ENCODE measurements at places on chromosomes 12 and 14.

DNA sequence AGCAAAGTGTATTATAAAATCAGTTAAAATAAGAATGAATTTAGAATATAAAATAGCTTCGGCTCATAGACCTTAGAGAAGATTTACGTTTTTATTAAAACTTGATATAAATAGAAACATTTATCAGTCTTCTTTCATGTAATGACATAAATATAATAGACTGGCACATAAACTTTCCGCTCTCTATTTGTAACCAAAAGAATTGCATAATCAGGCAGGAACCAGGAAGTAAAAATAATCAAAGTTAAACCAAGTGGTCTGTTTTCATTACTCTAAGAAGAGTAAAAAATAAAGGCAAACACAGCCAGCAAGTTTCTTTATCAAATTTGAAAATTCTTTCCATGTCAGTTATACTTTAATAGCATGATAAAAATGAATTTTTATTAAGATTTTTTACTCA is 46.3 kb upstream of the ATP2A2 start:
- no peak for DNase-seq

DNA sequence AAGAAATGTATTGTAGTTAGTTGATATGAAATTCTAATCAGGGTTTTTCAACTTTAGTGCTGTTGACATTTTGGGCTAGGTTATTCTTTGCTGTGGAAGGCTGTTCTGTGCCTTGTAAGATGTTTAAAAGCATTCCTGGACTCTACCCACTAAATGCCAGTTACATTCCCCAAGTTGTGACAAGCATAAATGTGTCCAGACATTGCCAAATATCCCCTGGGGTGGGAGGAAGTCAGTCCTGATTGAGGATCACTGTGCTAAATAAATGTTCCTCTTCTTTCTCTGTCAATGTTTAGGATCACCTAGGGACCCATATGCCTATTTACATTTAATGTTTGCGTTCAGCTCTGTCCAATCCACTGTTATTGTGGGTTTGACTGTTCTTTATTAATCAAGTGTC is 268.3 kb downstream of the TMTC2 start:
- no peak for DNase-seq

- no peak for DNase-seq
Observed at GRCh38 chr14:51680031-51680430, 28.3 kb downstream of the FRMD6 start.

DNA sequence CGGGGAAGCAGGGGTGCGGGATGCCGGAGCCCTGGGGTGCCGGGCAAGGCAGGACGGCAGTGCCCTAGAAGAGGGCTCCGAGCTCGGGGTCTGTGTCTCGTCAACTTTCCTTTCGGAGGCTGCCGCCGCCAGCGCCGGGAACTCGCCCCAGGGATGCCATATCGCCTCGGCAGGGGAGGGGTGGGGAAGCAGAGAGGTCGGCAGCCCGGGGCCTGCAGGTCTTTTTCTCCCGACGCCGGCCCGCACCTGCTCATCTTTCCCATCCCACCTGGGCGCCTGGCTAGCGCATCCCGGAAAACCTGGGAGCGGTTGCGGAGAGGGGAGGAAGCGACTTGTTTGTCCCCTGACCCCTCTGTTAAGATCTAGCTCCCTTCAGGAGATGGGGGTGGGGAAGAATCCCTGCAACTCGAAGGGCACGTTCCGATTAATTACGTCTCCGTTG is 547 bp downstream of the CNTN1 start:
- no peak for DNase-seq

GRCh38 chr12:118866346-118866745 is 115.0 kb upstream of the SRRM4 start:
- DNase-seq: no peak

DNA sequence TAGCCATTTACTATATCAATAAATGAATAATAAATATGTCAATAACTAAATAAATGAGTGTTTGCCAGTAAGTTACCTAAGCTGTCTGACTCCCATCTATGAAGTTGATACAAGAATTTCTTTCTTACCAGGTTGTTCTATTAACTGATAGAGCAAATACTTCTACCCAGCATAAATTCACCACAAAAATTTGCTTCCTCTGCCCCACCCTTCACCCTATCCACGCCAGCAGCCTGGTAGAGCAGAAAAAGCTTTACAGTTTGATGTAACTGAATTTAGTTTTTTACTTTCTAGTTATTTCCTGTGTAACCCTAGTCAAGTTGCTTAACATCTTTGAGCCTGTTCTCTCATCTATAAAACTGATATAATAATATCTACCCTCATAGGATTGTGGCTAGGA is 94.9 kb upstream of the SLC16A7 start:
- DNase-seq: no peak

- no peak for DNase-seq
Observed at GRCh38 chr12:119147847-119148448, 30.8 kb upstream of the HSPB8 start.

DNA sequence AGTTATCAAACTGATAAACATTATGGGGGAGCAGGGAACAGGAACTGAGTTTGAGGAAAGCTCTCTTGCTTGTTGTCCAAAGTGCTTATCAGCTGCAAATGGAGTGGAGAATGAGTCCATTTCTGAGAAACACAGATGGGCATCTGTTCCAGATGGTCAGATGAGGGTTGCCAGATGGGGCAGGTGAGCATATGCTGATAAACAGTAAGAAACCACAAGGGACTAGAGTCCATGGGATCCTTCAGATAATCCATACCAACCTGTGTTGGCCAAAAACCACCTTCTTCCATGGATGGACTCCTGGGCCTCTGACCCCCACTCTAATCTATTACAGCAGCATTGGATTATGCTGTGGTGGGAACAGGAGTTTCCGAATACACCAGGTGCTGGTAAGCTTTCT is 38.3 kb downstream of the GNS start:
- no peak for DNase-seq

GRCh38 chr12:104702565-104703139 is 245.9 kb downstream of the CHST11 start:
- no peak for DNase-seq

DNA sequence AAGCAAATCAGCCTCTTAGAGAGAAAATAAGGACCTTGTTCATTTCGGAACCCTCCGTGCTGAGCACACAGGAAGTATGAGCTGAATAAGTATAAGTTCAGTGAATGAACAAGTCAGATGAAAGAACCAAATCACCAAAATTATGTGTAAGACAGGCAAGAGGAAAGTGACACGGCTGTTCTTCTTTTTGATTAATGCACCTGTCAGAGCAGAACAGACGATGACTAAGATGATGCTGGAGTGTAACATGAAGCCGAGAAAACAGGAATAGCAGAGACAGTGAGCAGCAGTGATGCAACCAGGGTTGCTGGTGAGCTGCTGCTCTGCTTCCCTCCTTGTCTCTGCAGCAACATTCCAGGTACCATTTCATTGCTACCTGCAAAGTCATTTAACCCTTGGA is 861.1 kb downstream of the GALC start:
- DNase-seq: no peak

- no peak for DNase-seq
Observed at GRCh38 chr14:80381807-80382363, 170.6 kb upstream of the DIO2 start.

DNA sequence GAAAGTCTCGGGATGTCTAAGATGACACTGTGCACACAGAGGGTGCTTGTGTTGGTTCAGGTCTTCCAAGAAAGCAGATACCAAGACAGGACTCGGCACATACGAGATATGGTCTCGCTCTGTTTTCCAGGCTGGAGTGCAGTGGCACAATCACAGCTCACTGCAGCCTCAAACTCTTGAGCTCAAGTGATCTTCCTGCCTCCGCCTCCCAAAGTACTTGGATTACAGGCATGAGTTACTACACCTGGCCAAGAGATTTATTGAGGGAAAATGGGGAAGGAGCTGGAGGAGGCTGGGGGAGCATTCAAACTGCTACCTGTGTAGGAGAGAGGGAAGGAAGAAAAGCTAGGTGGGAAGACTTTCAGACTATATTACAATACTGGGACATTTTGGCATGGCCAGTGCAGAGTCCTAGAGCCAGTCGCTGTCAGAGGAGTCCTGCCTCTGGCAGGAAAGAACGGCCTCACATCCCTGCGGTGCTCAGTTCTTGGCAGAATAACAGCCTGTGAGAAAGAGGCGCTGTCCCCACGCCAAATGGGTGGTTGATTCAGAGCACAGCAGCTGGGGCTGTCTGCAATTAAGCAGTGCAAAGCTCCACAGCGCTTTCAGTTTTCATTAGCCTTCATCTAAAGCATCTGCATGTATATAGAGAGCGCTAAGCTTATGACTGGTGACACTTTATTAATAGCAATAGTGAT is 18.3 kb downstream of the SLC17A8 start:
- DNase-seq: peak; percentile 4

- no peak for DNase-seq
Observed at GRCh38 chr12:14571779-14572178, 4.1 kb upstream of the PLBD1 start.

DNA sequence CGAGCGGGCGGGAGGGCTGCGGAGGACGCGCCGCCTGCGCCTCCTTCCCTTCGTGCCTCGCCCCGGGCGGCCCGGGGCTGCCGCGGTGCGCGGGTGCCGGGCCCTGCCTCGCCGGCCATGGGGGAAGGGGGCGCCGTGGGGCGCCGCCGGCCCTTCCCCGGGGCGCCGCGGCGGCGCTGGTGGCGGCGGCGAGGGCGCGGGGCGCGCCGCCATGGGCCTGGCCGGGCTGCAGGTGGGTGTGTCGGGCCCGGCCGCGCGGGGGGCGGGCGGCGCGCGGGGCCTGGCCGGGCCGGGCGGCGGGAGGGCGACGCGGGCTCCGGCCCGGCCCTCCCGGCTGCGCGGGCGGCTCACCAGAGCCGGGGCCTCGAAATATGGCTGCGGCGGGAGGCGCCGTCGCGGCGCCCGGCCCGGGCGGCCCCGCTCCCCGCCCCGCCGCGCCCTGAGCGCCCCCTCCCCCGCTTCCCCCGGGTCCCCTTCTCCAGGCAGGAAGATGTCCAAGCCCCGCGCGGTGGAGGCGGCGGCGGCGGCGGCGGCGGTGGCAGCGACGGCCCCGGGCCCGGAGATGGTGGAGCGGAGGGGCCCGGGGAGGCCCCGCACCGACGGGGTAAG is 5.1 kb downstream of the KMT5A start:
- no peak for DNase-seq

DNA sequence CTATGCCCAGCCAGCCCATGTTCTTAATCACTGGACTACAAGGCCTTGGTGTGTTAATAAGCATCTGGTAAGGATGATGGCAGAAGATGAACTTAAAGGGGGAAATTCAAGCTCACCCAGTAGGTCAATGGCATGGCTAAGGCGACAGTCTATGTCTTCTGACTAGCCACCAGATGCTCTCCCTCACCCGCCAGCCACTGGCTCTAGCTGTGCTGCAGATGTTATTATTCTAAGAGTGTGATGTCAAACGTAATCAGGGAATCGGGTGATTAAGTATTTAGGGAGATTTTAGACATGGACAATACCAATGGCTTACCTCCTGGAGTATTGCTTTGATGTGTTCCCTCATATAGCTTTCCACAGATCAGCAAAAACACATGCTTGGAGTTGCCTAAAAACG is 39.2 kb upstream of the MAX start:
- DNase-seq: no peak
